T-helper 2 cell (primary cell): ENCODE measurements at places on chromosomes 1 and 21.

GRCh38 chr1:222331340-222331739 is 216.6 kb downstream of the HHIPL2 start:
- no peak for DNase-seq

DNA sequence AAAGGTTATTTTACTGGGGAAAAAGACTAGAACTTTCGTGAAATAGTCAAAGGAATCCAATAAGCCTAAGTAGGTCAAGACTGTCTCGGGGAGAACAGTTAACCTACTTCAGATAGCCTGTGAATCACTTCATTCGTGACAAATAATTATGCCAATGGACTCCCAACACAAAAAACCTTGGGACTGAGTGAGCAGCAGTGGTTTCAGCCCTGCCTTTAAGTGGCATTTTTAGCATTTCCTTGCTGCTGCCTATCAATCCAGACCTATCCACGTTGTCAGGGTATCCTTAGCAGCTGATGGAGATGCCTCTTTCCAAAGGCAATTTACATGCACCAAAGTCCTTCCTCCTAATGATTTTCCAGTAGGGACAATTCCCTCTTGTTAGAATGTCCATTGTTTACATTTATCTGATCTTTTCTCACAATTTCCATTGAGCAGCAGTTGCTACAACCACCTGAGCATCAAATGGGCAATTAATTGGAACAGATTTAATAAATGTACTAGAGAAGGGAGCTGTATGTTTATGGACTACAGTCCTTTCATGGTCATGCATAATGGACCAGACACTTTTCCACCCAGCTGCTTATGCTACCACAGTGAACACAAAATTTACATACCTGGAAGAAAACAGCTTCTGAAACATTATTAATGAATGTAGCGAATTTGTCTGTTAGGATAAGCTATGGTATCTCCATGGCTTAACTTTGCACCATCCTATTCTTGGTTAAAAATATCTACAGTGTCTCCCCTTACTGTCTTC is 75.8 kb downstream of the TM2D1 start:
- no peak for DNase-seq

DNA sequence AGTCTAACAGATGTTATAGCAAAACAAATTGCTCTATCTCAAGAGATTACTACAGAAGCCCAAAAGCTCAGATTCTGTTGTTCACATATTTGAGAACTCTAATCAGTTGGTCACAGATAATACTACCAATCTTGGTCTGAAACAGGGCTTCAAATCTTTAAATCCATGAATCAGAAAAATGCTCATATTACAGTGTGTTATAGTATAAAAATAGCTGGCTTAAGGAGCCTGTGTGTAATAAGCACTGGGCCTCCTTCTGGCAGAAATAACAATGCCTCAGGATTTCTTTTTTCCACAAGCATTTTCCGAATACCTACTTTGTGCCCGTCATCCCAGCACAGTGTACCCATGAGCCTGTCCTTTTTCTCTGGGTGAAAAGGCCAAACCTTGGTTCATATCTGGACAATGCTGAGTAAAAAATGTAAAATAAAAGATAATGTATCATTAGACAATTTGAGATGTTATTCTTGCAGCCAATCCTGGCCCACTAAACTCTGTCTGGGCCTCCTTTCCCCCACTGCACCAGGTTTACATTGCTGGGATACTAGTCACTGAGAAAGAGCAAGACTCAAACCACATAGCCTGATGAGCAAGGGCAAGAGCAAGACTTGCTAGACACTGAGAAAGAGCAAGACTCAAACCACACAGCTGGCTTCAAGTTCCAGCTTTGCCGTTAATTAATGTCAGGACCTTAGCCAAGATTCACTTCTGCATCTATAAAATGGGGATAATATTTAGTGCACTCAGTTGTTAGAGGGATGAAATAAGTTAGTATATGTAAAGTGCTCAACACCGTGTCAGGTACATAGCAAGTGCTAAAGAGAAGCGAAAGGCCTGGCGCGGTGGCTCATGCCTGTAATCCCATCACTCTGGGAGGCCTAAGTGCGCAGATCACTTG is 17.0 kb upstream of the ADAR start:
- DNase-seq: no peak

- DNase-seq: no peak
Observed at GRCh38 chr1:221800831-221801230, 58.9 kb upstream of the DUSP10 start.

DNA sequence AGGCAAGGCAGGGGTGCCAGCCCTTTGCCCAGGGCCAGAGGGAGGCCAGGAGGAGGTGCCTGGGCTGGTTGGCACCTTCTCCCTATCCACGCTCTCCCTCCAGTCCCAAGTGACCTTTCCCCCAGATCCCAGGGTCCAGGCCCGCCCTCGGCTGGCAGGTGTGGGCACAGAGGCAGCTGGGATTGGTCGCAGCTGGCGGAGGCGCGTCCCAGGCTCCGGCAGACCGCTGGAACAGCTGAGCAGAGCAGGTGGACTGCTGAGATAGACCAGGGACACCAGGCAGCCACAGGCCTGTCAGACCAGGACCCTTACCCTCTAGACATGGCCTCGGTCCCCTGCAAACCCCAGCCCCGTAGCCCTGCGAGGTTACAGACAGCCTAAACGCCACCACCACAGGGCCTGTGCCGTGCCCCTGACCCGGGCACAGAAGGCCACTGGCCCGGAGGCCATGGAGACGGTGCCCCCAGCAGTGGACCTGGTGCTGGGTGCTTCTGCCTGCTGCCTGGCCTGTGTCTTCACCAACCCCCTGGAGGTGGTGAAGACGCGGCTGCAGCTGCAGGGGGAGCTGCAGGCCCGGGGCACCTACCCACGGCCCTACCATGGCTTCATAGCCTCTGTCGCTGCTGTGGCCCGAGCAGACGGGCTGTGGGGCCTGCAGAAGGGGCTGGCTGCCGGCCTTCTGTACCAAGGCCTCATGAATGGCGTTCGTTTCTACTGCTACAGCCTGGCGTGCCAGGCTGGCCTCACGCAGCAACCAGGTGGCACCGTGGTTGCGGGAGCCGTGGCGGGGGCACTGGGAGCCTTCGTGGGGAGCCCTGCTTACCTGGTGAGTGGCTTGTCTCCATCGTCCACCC is at the start of gene SLC25A34:
TSS of gene SLC25A34 (plus strand) at position 221 of the 854 bp plus-strand sequence. CDS start at position 449, 228 bp downstream.
- no peak for DNase-seq

GRCh38 chr21:26707246-26707645 is 134.2 kb upstream of the CYYR1 start:
- DNase-seq: no peak

DNA sequence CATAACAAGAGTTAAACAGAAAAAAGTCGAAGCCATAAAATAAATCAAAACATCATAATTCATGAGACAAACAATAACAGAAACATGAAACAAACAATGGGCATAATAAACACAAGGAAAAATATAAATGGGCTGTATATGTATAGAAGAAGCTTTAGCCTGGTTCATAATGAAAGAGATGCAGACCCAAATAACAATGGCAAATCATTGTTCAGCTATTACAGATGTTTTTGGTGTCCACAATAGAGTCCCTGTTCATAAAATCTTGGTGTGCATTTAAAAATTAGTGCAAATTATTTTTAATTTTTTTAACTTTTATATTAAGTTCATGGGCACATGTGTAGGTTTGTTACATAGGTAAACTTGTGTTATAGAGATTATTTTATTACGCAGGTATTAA is 1185.9 kb upstream of the B3GALT2 start:
- no peak for DNase-seq

GRCh38 chr1:22808676-22809483 is 98.2 kb downstream of the EPHB2 start:
- no peak for DNase-seq

GRCh38 chr1:210301615-210302000 is 27.1 kb upstream of the HHAT start:
- DNase-seq: no peak

DNA sequence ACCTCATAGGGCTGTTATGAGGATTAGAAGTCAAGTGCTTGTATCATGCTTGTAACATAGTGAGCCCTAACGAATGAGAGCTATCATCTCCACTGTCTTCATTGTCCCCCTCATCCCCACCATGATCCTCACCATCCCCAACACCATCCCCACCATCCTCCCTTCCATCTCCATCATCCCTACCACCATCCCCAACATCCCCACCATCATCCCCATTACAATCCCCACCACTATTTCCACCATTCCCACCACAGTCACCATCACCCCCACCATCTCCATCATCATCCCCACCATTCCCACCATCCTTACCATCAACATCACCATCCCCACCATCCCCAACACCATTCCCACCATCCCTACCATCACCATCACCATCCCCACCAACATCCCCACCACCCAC is 39.1 kb upstream of the PADI1 start:
- DNase-seq: no peak

GRCh38 chr1:26145041-26145959 is 13.6 kb upstream of the FAM110D start:
- peak; percentile 57 for DNase-seq

- DNase-seq: no peak
Observed at GRCh38 chr1:174988986-174989385, 10.8 kb upstream of the CACYBP start.

GRCh38 chr1:7576946-7577657 is 194.0 kb upstream of the VAMP3 start:
- no peak for DNase-seq

DNA sequence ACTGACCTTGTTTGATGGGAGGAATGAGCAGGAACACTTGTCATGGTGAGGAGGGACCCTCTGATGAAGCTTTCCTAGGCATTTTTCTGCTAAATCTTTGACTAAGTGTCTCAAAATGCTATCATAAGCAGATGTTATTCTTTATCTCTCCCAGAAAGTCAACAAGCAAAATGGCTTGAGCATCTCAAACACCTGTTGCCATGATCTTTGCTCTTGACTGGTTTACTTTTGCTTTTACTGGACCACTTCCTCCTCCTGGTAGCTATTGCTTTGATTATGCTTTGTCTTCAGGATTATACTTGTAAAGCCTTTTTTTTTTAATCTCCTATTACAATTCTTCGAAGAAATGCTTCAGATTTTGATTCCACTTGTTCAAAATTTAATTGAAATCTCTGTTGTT is 157.4 kb downstream of the GPR52 start:
- DNase-seq: no peak

DNA sequence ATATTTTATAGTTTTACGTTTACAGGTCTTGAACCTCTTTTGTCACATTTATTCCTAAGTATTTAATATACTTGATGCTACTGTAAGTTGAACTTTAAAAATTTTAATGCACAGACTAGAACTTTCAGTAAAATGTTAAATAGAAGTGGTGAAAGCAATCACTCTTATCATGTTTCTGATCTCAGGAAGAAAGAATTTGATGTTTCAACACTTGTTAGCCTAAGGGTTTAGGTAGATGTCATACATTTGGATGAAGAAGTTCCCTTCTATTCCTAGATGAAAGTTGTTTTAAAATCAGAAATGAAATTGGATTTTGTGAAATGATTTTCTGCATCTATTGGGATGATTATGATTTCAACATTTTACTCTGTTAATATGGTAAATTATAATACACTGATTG is 63.6 kb upstream of the TTLL7 start:
- DNase-seq: no peak

GRCh38 chr1:4494558-4494957 is 159.9 kb upstream of the AJAP1 start:
- no peak for DNase-seq

GRCh38 chr1:44239331-44239960 is 26.2 kb downstream of the DMAP1 start:
- DNase-seq: no peak

DNA sequence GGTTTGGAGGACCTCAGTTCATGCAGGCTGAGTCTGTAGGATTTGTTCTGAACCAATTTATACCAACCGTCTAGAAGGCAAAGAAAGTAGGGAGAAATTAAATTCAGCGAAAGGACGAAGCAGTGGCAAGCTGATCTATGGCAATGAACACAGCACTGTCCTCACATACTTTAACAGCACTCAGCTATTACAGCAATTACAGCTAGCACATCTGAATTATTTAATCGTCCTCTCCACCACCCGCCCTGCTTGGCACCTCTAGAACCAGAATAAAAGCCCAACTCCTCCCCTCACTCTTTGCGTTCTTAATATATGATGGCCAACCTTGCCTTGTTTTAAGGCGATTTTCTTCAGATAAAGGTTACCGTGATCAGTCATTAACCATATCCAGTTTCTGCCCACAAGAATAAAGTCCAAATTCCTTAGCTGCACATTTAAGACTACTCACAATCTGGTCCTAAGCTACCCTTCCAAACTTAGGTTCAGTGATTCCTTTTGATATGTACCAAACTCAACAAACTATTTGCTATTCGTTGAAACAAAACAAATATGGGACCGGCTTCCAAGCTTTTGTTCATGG is 169.4 kb upstream of the ESRRG start:
- no peak for DNase-seq

DNA sequence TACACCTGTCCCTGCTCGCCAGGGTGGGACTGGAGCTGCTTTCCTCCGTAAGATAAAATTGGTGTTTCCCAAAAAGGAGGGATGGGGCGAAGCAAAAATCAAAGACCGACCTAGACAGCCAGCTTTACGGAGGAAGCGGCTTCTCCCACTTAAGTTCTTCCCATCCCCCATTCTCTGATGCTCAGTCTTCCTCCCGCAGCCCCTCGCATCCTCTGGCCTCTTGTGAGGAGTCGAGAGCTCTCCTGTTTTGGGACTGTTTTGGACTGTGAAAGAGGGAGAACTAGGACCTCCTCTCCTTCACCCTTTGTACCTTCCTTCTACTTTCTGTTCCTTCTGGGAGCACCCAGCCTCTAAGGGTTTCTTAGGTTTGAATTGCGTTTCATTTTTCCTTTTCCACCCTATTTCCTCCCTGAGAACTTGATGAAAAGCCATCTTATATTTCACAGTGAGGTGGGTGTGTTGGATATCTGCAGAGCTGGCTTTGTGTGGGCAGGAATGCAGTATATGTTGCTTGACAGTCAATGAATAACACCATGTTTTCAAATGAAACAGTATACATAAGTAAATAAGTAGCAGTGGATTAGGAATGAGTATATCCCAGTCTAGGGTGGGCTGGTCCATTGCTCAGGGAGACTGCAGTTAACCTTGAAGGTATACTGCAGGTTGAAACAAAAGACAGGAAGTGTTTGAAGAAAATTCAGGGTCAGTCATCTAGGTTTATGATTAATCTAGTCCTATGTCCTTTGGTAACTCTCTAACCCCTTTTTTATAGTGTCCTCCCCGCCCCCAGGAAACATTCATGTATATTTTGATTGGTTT is 848 bp downstream of the CTTNBP2NL start:
- DNase-seq: no peak

- DNase-seq: no peak
Observed at GRCh38 chr1:61439234-61439633, 285.7 kb downstream of the TM2D1 start.

DNA sequence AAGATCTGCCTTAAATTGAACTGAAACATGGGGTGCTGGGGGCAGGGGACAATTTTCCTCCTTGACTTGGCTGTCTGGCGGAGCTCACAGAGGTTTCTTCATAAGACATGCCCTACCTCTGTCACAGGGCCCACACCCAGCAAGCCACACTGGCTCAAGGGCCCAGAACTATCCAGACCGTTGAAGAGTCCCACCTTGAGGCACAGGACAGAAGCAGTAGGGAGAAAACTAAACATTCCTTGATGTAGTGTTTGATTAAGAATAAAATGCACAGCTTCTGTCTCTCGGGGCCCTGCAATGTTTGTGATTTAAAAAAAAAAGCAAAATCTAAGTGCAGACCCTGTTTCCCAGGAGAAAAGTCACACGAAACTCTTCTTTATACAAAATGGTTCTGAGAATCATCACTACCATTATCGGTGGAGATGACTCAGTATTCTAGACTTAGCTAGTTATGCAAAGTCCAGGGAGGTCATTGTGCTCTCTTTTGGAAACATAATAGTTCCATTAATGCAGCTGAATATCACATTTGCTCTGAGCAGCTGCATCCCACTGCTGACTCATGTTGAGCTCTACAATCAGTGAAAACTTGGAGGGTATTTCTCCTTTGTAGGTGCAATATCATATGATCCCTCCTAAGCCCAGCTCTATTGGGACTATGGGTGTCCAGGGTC is 53.6 kb upstream of the DIRAS3 start:
- DNase-seq: no peak

GRCh38 chr1:214123061-214123784 is 135.4 kb downstream of the PROX1 start:
- DNase-seq: no peak
